Esophagus squamous epithelium (tissue), 5 donors: ENCODE measurements at places on chromosomes 11 and 22.

GRCh38 chr11:94526645-94527438 is 14.6 kb downstream of the C11orf97 start:
- no peak for DNase-seq

DNA sequence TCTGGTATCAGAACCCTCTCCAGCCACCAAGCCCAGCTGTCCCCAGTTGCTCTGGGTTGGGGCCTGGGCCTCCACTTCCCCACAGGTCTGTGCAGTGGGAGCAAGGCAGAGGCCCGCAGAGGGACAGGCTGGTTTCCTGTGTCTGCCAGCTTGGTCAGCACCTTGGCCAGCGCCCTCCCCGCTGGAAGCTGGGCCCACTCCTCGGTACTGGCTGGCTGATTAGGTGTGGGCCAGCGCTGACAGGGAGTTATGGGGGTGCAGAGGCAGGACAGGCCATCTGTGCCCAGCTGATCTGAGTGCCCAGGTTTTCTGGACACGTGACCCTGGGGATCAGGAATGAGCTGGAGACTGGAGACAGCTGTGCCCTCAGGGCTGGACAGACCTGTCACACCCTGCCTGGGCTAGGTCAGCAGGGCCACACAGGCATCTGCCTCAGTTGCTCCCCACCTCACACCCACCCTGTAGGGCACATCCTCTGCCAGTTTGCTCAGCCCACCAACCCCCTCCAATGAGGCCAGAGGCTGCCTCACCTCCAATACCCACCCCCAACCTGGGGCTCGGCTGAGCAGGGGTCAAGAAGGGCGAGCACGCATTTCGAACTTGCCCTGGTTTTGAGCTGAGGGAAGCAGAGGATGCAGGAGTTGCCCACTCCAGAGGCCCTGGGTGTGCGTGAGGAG is 175.3 kb downstream of the IGLL1 start:
- DNase-seq = no peak

DNA sequence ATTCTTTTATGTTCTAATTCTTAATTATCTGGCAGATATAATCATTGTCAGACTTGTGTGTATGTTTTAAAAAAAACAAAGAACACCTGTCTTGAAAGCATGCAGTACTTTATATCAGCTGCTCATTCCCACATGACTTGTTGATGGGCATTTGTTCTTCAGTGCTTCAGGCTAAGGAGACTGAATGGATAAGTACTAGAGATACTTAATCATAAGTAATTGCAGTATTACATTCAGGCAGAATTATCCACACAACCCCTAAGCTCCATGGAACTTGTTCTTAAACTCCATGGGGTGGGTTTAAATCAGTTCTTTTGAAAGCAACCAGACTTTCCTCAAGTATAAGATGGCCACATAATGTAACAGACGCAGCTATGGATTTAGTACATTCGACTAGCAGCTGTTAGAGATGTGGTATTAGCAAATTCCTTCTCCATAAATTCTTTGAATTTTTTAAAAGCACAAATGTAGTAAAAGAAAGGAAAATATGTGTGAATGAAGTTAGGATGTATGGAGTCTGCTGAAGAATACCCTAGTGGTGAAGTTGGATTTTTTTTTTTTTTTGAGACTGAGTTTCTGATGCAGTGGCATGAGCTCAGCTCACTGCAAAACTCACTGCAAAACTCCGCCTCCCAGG is 3.0 kb downstream of the JAM3 start:
- no peak for DNase-seq

- DNase-seq = no peak
These were observed 326.3 kb downstream of the GRM5 start for GRCh38 chr11:88739524-88739923.

DNA sequence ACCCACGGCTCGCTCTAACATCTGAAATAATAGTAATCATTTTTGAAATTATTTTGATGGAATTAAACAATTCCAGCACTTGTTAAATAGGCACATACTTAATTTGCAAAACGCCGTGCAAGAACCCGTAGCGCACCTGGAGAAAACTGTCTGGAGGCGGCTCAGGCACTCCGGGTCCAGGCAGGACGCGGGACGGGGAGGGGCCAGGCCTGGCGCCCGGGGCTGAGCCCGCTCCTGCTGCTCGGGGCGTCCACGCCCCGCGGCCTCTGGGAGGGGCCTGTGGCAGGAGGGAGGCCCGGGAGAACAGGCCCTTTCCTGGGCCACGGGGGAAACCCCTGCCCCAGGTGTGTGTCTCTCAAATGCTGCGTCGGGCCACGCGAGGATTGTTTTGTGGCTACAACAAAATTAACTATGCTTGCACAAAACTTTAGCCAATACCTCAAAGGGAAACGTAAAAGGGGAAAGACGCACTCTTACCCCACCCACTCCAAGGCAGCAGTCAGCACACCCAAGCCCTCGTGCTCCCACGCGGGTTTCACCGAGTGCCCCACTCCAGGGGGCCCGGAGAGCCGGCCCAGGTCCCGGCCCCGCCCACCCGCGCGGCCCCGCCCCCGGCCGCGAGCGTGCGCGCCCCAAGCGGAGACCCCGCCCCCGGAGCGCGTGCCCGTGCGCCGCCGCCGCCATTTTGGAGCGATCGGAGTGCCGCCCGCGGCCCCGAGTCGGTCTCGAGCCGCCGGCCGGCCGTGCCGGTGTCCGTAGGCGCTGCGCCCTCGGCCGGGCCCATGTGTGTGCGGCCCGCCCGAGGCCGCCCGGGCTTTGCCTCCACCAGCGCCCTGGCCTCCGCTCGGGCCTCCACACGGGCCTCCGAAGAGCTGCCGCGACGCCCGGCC is at the start of gene PPP6R2:
Gene PPP6R2 (plus strand): TSS at position 677 of the 890 bp plus-strand sequence. CDS start 50,582 bp downstream, outside the sequence.
- no peak for DNase-seq

- no peak for DNase-seq
These were observed 944.6 kb downstream of the OPCML start for GRCh38 chr11:132587716-132588115.

GRCh38 chr11:91755526-91755925 is 469.1 kb upstream of the FAT3 start:
- no peak for DNase-seq
